ENCODE measurements at places on chromosomes 2 and 18.

GRCh38 chr2:237700512-237701032 lies 73.2 kb downstream of the LRRFIP1 start:
- peak; percentile 71 for DNase-seq

DNA sequence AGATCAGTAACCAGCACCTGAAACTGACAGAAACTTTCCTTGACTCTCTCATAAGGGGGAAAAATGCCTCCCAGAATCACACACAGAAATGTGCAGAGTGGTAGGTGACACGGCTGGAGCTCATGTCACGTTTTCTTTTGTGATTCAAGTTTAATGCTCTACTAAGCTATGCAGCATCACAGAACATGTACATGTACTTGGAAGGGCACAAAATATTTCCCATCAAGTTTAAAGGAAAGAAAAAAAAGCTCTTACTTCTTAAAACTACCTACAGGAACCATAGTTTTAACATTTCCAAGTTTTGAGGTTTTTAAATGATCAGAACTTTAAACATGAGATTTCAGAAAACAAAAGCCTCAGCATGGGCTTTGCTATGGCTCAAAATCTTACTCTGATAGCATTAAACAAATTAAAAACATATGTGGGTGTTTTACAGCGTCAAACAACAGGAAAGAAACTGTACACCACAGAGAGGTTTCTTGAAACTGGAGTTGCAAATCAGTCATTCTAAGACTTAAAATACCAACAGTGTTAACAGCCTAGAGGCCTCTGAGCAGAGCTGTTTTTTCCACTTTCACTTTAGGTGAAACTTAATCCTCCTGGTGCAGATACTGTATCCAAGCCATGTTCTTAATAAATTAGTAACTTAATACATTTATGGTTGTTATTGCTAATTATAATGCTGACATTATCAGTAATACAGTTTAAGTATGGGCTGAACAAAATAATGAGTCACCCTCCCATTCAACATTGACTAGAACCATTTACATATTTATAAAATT lies 30.1 kb downstream of the MBP start:
- DNase-seq, result peak; percentile 91

GRCh38 chr18:50127516-50128210 lies 67.3 kb downstream of the MYO5B start:
- DNase-seq, result no peak

DNA sequence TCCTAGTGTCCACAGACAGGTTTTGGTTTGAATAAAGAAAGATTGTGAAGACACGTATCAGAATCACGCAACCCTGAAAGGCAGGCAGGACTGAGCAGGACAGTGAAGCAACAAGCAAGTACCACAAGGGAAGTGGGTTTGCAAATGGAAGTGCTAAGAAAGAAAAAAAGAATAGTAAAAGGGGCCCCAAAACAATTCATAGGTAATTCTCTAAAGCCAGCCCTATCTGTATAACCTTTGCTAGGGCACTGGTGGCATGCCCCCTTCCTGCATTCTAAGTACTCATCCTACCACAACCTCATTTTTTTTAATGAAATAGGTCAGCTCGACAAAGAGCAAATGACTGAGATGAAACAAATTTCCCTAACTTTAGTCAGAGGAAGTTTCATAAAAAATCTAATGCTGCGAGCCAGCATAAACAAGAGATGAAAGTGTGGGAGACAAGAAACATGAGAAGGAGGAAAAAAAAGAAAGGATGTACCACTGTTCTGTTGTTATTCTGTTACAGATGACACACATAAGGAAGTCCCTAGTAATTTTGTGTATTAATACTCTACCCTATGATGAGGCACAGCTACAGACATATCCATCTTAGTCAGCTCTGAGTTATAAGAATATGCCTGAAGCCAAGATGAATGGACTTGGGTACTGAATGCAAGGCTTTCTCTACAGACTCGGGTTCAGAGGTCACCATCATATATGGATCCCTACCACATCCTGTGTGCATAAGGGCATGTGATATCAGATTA lies 32.2 kb downstream of the IKZF2 start:
- DNase-seq, result peak; percentile 70

DNA sequence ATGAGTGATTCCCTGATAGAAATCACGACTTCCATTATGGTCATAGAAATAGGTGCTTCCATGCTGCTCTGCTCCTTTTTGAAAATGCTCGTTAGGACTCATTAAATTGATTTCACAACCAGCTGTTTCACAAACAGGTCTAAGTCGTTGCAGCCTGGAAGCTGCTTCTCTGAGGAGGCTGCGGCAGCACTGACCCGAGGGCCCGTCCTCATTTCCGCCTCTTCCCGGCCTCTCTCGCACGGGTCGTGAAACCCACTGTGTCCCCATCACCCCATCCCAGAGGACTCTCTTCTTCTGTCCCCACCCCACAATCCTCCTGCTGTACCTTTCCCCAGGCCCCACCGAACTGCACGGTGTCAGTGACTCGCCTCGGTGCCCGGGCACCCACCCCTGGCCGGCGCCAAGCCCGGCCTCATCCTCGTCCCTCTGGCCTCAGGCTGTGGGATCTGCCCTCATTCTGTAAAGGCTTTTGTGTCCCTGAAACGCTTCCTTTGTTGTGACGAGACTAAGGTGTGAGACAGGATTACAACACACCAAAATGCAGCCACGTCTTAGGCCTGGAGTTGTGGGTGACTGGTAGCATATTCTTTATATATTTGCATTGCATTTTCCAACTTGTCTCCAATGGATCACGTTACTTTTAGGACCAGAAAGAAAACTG lies 112.7 kb upstream of the CTDP1 start:
- no peak for DNase-seq

GRCh38 chr2:172480301-172481218 lies 53.2 kb downstream of the ITGA6 start:
- DNase-seq, result no peak

GRCh38 chr2:216034065-216034464 lies 20.7 kb upstream of the MREG start:
- peak; percentile 74 for DNase-seq

DNA sequence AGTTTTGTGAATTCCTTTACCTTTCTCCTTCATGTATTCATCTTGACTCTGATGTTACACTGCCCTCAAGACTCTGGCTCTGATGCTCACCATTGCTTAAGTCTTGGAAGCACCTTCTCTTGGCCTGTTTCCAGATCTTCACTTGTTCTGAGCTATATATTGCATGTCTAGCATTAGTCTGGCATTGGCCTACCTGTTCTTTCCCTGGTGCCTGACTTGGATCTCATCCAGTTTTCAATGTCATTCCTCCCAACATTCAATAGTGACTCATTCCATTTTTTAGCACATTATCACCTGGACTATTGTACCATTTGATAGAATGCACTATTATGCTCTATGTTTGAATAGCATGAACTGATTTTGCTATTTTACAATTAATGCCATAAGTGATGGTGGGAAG lies 127.3 kb upstream of the NYAP2 start:
- DNase-seq, result no peak

- DNase-seq, result no peak
These were observed 130.0 kb downstream of the LPIN1 start for GRCh38 chr2:11876436-11876835.

- DNase-seq, result no peak
These were observed 73.6 kb downstream of the OLA1 start for GRCh38 chr2:174174741-174175140.

DNA sequence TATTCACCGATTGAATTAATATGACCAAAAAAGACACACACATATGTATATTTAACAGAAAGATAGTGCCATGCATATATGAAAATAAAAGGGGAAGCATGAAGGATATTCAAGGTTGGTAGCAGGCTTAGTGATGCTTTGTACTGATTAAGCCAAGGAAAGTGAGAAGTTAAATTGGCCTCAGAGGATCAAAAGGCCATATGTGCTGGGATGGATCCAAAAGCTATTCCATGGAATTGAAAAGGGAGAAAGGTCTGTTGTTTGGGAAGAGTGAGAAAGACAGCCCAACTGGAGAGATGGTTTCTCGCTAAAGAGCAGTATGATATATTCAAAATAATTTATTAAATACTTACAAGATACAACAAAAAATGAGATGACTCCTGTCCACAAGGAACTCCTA lies 65.9 kb downstream of the INSIG2 start:
- DNase-seq, result no peak

DNA sequence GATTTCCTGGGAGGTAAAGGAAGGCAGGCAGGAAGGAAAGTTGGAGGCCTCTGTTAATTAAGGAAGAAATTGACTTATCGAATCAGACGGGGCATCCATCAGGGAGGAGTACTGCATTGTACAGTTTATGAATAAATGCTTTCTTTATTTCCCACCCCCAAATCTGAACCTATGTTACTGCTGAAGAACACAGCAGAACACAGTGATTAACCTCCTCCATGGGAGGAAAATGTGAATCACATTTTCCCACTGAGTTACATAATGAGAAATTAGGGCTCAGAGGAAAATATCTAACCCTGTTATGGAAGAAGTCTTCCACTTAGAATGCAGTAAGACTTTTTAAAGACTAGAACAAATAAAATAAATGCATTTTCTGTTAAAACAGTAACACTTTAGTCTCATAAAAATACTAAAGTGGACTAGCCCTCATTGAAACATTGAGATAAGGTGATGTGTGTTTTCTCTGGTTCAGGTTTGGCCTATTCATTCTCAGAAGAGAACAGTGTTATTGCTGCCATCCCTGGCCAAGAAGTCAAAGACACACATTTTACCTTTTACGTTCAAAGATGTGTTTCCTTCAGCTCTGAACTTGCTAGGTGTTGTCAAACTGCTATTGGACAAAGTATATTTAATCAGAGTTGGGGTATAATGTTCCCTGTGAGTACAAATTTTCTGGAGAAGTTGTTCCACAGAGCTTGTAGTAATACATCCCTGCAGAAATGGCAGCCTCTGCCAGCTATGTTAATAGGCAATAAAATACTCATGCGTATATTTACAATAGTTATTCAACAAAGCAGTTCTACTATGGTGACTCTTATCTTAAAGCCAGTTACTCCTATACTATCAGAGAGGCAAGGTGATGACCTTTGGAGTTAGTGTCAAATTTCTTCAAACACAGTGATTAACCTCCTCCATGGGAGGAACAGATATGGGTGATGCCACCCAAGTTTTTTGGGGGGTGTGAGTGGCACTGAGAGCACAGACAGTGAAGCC lies 11.1 kb downstream of the DNAH6 start:
- DNase-seq, result no peak

- DNase-seq, result peak; percentile 97
These were observed 168.6 kb upstream of the SIX2 start for GRCh38 chr2:45177870-45178269.

DNA sequence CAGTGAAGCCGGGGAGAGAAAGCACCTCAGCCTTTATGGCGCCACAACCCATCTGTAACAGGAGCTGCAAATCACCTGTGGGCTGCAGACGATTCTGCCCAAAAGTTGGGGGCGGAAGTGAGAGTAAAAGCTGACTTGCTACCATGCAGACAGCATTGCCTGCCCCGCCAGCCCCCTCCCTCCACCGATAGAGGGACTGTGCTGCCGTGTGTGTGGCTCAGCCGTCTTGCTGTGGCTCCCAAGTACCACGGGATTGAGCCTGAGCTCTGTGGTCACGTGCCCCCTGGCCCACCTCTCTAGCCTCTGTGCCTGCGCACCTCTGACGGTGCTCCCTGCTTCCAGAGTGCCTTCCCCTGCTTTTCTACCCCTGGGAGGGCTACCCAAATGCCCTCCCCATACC lies 79.6 kb downstream of the GLI2 start:
- no peak for DNase-seq

DNA sequence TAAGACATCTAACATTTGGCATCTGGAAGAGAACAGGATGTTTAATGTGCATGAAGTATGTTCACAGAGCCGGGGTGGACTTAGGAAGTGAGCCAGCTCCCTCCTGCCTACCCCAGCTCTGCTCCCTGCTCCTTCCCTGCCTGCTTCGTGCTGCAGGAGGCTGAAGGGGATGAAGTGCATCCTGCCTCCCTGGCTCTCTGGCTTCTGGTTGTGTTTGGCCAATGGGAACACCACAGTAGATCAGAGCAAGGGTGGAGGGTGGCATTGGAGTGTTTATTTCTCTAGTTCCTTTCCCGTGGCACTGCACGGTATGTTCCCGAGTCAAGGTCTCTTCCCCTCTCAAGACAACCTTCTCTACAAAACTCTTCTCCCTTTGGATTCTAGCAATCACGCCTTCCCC lies 379.9 kb downstream of the CLIP4 start:
- DNase-seq, result no peak

- no peak for DNase-seq
These were observed 502.2 kb downstream of the NR4A2 start for GRCh38 chr2:155830351-155830750.

GRCh38 chr18:74534150-74534969 lies at the start of gene CNDP1:
Gene CNDP1, plus strand, starts transcription at chr18:74534500. Its CDS starts 168 bp downstream, at chr18:74534668.
- no peak for DNase-seq

DNA sequence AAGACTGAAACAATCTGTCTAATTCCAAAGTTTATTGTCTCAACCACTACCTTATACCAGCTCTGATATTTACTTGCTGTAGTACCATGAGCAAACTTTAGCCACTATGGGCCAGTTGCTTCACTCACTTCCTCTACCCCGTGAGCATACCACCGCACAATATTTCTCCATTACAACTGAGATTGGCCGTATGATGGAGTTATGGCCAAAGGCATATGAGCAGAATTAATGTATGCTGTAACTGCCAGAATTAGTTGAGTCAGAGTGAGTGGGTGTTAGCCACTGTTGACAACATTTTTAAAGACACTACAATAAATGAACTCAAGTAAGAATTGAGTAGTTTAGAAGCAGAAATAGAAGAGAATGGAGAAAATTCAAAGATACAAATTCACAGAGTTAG lies 69.7 kb downstream of the LRATD1 start:
- DNase-seq, result no peak

DNA sequence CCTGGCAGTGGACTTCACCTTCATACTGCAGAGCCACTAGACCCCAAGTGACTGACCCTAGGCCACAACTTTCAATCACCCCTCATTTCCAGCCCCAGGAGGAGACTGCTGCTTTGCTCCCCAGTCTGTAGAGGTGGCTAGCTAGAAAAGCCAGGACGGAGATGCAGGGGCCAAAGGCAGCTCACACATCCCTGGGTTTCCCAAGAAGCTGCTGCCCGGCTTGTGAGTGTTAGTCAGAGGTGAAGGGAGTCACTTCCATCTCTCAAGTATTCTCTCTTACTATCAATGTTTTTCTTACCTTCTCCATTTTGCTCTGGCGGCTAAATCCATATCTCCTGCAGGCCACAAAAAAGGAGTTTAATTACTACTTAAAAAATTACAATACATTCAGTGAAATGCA lies 36.2 kb downstream of the CCDC93 start:
- DNase-seq, result no peak

GRCh38 chr18:46401486-46402070 lies 255.4 kb downstream of the LOXHD1 start:
- DNase-seq, result no peak

DNA sequence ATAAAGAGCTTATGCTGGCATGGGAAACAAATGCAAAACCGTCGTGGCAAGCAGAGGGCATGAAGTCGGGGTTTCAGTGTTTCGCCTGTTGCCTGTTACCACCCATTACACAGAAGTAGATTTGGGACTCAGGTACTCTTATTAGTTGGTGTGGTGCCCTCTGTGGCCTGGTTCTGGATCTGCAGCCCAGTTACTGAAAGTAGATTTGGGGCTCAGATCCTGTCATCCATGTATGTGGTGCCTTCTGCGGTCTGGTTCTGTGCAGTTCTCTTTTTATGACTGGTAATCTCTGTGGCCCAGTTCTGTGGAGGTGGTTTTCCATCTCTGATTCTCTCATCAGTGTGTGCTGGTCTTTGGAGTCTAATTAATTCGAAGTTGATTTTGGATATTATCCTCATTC lies 45.2 kb downstream of the ADNP2 start:
- peak; percentile 36 for DNase-seq
